Central memory CD4-positive, alpha-beta T cell (primary cell): ENCODE measurements at places on chromosomes 12 and 14.

- no peak for DNase-seq
Measured at GRCh38 chr12:63325757-63326156, 174.8 kb upstream of the AVPR1A start.

DNA sequence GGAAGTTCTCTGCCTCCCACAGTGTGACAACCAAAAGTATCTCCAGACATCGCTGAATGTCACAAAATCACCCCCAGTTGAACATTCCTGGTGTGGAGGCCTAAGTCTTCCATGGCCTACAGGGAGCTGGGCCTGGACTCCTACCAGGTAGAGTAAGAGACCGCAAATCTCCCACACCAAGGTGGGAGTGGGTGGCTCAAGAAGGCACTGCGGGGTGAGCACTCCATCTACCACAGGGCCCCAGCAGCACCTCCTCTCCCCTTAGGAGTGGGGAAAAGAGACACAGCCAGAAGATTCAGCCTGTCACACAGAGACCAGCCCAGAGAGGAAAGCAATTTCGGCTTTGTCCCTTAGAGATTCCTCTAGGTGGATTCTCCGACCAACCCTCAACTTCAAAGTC lies 25.5 kb downstream of the LRTM2 start:
- DNase-seq, result no peak

- DNase-seq, result no peak
Measured at GRCh38 chr12:50695961-50696360, 67.9 kb upstream of the ATF1 start.

GRCh38 chr14:24032727-24033418 lies 18.9 kb upstream of the CARMIL3 start:
- DNase-seq, result no peak

DNA sequence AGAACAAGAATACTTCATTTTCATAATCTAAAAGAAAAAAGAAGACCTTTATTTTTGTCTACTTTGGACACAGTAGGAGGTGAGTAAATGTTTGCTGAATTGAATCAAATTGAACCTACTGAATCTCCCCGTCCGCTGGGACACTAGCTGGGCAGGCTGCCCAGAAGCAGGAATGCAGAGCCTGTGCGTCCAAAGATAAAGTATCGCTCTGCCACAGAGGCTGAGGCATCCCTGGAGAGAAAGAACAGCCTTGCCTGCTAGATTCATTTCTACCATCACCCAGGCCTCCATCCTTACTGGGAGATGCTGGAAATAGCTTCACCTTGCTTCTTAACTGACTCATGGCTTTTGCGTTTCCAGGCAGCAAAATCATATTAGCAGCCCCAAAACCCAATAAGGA lies 64.1 kb upstream of the TSPAN11 start:
- DNase-seq, result no peak

DNA sequence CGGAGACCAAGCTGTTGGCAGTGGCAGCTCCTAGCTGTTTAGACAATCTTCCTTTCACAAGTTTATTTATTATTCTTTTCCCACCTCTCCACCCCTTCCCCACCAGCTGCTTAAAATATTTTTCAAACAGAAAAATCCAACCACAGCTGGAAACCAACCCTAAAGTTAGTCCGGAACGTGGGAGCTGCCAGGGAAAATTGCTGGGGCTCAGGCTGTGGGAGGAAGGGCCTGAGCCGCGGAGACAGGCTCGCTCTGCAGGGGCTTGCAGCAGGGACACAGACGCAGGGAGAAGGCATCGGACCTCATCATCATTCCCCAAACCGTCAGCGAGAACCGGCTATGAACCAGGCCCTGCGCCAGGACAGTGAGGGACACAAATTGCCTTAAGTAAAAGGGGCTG lies 16.1 kb upstream of the TMEM106C start:
- DNase-seq, result no peak

GRCh38 chr14:20327005-20327869 lies 5.8 kb downstream of the CCNB1IP1 start:
- peak; percentile 63 for DNase-seq

- no peak for DNase-seq
Measured at GRCh38 chr12:45849289-45849688, 119.8 kb downstream of the ARID2 start.

- no peak for DNase-seq
Measured at GRCh38 chr14:22906073-22906472, 12.9 kb downstream of the RBM23 start.

DNA sequence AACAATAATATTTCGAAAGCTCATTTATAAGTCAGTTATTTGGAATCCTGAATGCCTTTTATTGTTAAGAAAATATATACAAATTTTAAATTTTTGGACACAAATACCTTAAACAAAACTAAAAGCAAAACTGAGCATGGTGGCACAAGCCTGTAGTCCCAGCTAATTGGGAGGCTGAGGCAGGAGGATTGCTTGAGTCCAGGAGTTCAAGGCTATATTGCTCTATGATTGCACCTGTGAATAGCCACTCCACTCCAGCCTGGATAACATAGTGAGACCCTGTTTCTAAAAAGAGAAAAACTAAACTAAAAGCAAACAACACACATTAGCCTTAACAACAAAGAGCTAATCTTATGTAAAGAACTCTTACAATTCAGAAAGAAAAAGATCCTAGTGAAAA lies 78.8 kb downstream of the SMOC1 start:
- DNase-seq, result no peak

- DNase-seq, result no peak
Measured at GRCh38 chr12:123491056-123491455, 33.1 kb downstream of the SNRNP35 start.

- DNase-seq, result no peak
Measured at GRCh38 chr12:77782034-77782433, 48.7 kb upstream of the NAV3 start.

GRCh38 chr14:54567224-54567638 lies 303 bp downstream of the SAMD4A start:
- DNase-seq, result no peak

DNA sequence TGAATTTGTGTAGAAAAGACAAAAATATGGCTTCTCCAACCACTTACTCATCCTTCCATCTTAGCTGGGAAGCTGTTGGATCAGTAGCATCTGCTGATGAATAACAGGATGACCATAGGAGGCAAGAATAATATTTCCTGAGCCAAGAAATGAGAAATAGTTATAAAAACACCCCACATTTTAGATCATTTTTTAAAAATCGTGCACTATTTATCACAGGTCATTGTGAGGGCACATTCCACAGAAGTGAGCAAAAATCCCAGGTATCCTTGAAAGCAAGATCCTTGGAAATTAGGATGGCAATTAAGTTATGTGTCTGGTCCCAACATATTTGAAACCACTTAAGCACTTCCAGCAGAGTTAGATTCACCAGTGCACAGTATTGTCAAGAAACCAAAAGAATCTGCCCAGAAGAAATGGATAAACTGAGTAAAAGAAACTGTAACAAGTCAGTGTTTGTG lies 8.4 kb downstream of the FAR2 start:
- no peak for DNase-seq

GRCh38 chr14:85344171-85344570 lies 185.8 kb upstream of the FLRT2 start:
- DNase-seq, result no peak

GRCh38 chr14:91454580-91454979 lies 37.0 kb upstream of the CCDC88C start:
- DNase-seq, result no peak
